ENCODE measurements at places on chromosomes 5 and 9. TPM values are rescaled to one million over a fixed set of nuclear protein-coding genes. Genes with fewer than 3 reads are reported as not detected.

The NUTM2G gene
- total RNA-seq = not detected

The ADGRD2 gene
- 0.07 TPM for total RNA-seq

The DOCK2 gene
- 2.0 TPM for total RNA-seq

The CD14 gene
- total RNA-seq = not detected

The SPATA31C1 gene
- not detected for total RNA-seq

The INVS gene
- 20.4 TPM for total RNA-seq

The CDX1 gene
- not detected for total RNA-seq

The PCDH1 gene
- total RNA-seq = 12.1 TPM

The TRMT10B gene
- 3.8 TPM for total RNA-seq

The GAPVD1 gene
- 45.3 TPM for total RNA-seq

The SERINC5 gene
- total RNA-seq = 19.1 TPM

The HEMGN gene
- not detected for total RNA-seq

The OBP2B gene
- not detected for total RNA-seq

The KCNN2 gene
- 0.14 TPM for total RNA-seq

The ACOT12 gene
- not detected for total RNA-seq

The CNTNAP3 gene
- 8.7 TPM for total RNA-seq

The ENTPD8 gene
- total RNA-seq = not detected

The INIP gene
- 14.0 TPM for total RNA-seq

The LRRC70 gene
- total RNA-seq = 0.39 TPM

The SPINK13 gene
- total RNA-seq = not detected

The NME5 gene
- total RNA-seq = not detected

The MEGF10 gene
- not detected for total RNA-seq

All from foreskin keratinocyte (primary cell).